DMS79 treated with DMSO at 0.1 percent for 48 hours (cell line): ENCODE measurements at places on chromosomes 11 and 22.
A peak's percentile ranks its signal among the peaks of the same experiment; 100 is the strongest.

DNA sequence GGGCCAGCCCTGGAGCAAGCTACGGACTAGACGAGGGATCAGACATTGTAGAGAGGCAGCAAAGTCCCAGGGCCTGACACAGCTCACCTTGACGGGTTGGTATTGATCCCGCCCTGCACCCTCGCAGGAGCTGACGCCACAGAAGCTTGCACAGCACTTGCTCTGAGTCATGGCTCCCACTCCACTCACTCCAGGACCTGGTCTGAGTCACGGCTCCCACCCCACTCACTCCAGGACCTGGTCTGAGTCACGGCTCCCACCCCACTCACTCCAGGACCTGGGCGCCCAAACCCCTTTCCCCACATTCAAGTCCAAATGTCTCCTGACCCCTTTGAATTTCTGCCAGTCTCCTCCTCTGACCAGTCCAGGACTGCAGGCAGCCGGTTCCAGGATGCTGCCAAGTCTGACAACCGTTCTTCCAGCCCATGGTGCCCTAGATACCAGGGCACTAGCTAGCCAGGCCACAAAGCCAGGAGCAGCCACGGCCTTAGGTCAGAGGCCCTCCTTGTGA lies 6.0 kb upstream of the PNPLA5 start:
- no peak for DNase-seq

DNA sequence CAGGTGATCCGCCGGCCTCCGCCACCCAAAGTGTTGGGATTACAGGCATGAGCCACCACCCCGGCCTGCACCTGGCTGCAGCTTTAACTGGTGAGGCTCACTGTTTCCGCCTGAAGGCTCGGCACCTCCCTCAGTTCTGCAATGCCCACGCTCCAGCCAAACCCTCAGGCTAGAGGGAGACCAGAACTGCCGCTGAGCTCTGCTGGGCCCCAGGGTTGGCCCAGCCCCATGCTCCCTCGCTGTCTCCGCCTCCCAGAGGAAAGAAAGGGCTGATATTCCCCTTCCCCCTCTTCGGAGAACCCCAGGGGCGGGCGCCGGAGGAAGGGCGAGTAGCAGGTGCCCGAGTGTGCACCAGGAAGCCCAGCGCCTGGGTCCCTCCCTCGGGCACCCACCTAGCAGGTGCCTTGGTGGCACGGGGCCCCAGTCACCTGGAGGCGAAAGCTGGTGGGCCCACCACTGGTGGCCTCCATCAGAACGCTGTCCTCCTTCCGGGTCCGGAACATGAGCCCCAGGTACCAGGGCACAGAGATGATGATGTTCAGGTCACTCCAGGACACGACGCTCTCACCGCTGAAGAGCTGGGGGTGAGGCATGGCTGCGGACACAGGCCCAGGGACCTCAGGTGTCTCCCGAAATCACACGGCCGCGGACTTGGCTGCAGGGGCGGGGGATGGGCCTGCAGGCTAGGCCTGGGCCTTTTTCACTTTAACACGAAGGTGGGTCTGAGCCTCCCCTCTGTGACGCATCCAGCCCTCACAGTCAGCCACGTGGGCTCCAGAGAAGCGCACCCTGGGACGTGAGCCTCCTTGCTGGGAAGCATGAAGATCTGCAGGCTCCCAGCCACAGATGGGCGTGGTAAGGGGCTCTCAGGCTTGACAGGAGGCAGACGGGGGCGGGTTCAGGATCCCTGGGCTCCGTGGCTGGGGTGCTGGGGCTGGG lies 73.3 kb downstream of the TRMU start:
- DNase-seq = no peak

DNA sequence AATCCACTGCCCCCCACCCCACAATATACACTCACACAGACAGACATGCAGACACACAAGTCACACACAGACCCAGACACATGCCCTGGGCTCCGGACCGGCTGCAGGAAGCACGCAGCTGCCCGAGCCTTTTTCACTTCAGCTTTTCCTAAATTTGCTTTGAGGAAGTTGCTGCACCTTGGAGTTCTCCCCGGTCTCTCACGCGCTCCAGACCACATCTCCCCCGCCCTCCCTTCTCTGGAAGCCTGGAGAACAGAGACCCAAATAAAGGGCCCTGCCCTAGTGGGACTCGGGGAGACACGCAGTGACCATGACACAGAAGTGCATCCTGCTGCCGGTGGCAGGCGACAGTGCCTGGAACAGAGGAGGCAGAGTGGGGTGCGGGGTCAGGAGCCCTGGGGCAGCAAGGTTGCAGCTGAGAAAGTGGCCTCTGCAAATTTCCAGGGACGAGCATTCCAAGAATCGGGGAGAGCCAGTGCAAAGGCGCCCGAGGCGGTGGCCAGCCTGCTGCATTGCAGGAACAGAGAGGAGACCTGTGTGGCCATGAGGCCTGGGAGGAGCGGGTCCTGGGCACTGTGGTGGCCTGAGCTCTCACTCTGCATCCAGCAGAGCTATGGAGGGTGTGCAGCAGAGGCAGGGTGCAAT lies 19.1 kb downstream of the RPL3 start:
- DNase-seq = no peak

DNA sequence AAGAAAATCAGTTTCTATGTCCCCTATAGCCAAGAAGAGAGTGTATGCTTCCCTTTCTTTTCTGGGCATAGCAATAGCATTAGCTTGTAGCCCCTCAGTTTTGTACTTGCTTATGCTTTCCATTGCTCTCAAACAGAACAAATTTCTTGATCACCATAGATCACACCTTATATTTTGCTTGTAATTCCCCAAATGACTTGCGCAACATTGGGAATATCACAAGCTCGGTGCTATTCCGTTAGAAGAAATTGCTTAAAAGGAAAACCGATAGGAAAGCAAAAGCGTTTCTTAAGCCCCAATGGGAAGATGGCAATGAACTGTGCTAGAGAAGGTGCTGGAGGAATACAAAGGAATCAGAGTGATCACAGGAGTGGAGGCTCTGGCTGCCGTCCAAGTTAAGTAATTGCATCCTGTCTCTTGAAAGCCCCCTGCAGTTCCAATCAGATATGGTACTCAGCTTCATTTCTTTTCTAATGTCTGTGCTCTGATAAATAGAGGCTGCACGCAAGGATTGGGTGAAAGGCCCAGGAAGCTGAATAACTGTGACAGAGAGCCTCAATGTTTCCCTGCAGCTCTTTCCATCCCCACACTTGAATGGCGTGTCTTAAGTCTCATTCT lies 182.1 kb upstream of the KIRREL3 start:
- DNase-seq = peak; percentile 85

GRCh38 chr11:203945-204586 lies 3.1 kb downstream of the BET1L start:
- no peak for DNase-seq

GRCh38 chr11:75245356-75246005 lies 4.9 kb downstream of the TPBGL start:
- peak; percentile 60 for DNase-seq

DNA sequence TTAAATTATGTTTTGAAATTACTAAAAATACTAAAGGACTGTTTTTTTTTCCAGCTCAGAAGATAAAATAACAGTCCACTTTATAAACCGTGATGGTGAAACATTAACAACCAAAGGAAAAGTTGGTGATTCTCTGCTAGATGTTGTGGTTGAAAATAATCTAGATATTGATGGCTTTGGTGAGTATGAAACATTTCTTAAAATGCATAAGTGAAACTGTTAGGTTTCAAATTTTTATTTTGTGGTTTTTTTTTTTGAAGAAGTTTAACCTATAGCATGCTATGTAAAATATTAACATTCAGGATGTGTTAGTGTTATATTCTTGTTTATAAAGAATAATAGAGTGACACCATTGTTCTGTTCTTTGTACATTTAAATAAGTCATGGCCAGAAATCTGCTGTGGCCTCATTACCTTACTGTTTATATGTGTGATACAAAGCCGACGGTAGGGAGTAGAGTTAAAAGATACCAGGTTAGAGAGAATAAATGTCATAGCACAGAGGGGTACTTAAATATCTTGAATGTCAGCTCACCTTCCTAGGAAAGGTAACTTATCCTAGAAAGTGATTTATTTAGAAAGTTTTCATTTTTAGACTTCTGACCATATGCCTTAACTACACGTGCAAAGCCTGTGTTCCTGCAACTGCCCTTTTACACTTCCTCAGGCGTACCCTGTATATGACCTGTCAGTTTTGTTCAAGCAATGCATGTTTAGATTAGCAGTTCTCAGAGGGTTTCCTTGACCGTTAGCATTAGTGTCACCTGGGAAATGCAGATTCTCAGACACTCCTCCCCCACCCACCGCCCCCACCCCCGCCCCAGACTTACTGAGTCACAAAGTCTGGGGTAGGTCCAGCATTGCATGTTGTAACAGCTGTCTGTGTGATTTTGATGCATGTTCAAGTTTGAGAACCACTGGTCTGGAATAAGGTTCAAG lies 6.3 kb downstream of the FDX1 start:
- no peak for DNase-seq

GRCh38 chr11:44309478-44310205 lies at the start of gene ALX4:
Gene ALX4, minus strand, starts transcription at chr11:44310139. Its CDS starts 77 bp downstream, at chr11:44310062.
- peak; percentile 56 for DNase-seq

GRCh38 chr11:93986716-93987115 lies 34.4 kb upstream of the HEPHL1 start:
- DNase-seq = peak; percentile 97

DNA sequence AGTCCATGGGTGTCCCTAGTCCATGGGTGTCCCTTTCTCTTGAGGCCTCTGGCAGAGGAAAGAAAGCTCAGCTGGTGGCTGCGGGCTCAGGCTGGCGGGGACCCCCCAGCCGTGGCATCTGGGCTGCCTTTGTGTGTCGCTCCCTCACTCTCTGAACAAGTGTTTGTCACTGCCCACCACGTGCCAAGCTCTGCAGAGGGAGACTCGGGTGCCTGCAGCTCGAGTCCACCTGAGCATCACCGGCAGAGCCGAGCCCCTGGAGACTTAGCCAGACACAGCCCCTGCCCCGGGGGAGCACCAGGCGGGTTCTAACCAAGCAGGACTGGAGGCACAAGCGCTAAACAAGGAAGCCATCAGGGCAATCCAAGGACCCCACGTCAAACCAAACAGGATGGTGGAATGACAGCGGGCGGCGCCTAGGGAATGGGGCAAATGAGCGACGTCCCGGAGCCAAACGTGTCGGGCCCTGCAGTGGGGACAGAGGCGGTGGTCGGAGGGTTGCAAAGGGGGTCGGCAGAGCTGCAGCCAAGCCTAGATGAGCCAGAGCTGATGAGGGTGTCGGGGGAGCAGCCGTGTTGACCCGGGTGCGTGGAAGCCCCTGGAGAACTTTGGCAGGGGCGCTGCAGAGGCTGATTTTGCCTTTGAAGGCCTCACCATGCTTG lies 2.1 kb upstream of the GRAMD4 start:
- DNase-seq = no peak

DNA sequence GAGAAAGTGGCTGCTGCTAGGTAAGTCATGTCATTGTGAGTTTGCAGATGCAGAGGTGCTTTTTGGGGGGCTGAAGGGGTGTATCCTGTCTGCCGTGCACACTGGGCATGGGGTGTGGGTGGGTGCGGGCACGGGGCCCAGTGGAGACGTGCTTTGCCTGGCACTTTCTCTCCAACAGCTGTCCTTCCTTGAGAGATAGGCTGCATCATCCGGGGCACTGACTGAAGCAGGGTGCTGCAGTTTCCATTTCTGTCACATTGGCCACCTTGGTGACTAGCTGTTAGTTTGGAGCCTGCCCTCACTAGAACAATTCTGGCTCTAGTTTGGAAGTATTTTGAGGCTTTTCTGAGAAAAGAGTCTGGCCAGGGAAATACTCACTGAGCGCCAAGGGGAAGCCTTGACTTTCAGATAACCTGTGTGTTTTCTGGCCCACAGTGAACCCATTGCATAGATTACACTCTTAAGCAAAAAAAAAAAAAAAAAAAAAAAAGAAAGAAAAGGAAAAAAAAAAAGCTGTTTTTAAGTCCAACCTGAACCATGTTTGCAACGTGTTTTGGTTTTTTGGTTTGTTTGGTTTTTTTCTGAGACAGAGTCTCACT lies 219.2 kb downstream of the NAV2 start:
- no peak for DNase-seq

DNA sequence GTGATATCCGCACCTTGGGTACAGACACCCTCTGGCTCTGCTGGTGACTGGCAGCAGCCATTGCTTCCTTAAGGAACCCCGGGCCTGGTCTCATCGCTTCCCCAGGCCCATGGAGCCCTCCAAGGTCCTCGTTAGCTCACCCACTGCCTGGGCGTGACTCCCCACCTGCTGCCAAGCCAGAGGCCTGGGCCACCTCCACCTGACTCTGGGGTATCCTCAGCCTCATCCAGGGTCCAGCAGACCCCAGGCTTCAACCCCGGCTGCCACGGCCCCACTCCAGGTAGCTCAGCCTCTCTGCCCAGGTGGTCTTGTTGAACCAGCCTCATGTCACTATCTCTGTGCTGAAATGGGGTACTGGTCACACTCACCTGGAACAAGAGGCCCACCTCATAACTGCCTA lies 337.9 kb downstream of the BRD1 start:
- no peak for DNase-seq

- no peak for DNase-seq
These were observed 16.7 kb upstream of the TMPRSS4 start for GRCh38 chr11:118060081-118060661.

- peak; percentile 42 for DNase-seq
These were observed 143.7 kb downstream of the SNX19 start for GRCh38 chr11:130772266-130773227.

- no peak for DNase-seq
These were observed 7.8 kb upstream of the RRM1 start for GRCh38 chr11:4086575-4087353.

- no peak for DNase-seq
These were observed 49.0 kb upstream of the CSNK2A3 start for GRCh38 chr11:11401960-11402535.
